ENCODE measurements at places on chromosomes 5 and 9. TPM values are rescaled to one million over a fixed set of nuclear protein-coding genes. Genes with fewer than 3 reads are reported as not detected.

The OR1Q1 gene
- not detected for total RNA-seq

The CEL gene
- under 0.01 TPM for total RNA-seq

The RPS14 gene
- total RNA-seq = 4,466 TPM

The LEAP2 gene
- 0.33 TPM for total RNA-seq

The FIBCD1 gene
- 7.3 TPM for total RNA-seq

The INSL6 gene
- total RNA-seq = not detected
